ENCODE measurements at places on chromosomes 4 and X.

- DNase-seq, result no peak
Measured at GRCh38 chr4:104064646-104065577, 345.1 kb upstream of the TACR3 start.

DNA sequence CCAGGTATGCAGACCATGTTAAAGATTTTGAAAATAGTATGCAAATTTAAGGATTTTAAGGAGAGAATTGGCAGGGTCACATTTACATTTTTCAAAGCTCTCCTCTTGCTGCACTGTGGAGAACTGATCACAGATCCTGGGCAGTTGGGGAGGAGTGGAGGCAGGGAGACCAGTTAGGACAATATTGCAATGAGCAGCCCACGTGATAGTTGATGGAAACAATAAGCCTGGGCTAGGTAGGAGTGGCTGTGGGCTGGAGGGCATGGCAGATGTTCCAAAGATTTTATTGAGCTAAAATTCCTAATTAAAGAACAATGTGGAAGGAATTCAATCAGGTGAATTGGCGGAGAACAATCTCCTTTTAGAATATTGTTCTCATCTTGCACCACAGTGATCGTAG lies 50.6 kb downstream of the ENPEP start:
- DNase-seq, result no peak

- DNase-seq, result no peak
Measured at GRCh38 chr4:15545371-15545770, 75.7 kb downstream of the CC2D2A start.

DNA sequence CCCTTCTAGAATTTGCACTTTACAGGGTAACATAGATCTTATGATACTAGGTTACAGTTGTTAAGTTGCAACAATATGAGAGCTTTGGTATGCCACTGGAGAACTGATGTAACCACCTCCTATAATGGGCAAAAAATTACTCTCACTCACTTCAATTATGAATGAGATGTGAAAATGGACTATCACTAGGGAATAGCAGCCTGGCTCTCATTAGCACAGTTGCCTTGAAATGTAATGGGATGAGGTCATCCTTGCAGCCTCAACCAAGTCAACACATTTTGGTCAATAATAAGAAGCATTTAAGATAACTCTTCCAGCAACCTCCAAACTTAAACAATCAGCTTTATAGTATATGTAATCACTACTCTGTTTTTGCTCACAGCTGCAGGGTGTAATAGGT lies 69.4 kb downstream of the TBC1D9 start:
- DNase-seq, result no peak

DNA sequence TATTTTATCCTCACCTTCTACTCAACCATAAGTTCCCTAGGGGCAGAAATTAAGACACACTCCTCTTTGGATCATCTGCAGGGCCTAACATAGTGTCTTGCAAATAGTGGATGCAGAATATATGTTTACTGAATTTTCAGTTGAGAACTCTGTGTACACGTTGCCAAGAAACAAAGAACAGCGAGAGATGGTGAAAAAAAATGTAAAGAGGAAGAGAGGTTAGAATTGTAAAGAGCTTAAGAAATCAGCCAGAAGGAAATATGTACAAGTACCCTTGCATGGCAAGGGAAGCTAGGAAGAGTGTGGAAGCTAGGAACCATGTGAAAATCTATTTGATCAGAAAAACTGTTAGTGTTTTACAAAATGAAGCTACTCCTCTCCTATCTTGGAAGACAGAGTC lies 431.0 kb downstream of the SMARCA1 start:
- no peak for DNase-seq

GRCh38 chr4:24701683-24702082 lies 93.7 kb upstream of the SOD3 start:
- DNase-seq, result no peak

- DNase-seq, result no peak
Measured at GRCh38 chr4:141121101-141121500, 12.2 kb downstream of the RNF150 start.

DNA sequence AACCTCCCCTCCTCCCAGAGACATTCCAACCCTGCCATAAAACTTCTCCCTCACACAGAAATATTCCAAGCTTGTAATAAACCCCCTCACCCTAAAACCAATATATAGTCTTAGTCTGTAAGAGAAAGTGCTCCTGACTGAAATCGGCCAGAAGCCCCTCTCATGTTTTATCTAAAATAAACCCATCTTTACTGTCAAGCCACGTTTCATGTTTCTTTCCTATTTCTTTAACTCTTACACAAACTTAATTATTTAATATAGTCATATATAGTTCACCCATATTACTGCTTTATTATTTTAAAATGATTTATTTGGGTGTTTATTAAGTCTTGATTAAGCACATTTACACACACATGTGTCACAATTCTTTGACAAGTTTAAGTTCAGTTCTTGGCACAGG lies 191.3 kb upstream of the AADAT start:
- no peak for DNase-seq

DNA sequence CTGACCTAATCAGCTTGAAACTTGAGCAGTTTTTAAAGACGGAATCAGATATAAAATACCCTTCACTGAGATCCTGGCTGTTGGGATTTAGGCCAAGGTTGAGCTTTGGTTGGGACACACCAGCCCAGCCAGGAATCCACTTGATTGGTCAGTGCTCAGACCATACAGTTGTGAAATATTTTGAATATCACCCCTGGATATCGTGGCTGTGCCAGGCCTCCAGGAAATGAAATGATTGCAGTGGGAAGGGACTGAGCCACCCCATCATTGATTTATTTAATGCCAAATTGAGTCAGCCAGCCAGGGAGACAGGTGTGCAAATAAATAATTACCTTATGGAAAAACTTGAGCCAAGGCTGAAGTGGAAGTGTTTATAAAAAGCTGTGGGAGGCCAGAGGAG lies 128.4 kb upstream of the SCML1 start:
- DNase-seq, result no peak

DNA sequence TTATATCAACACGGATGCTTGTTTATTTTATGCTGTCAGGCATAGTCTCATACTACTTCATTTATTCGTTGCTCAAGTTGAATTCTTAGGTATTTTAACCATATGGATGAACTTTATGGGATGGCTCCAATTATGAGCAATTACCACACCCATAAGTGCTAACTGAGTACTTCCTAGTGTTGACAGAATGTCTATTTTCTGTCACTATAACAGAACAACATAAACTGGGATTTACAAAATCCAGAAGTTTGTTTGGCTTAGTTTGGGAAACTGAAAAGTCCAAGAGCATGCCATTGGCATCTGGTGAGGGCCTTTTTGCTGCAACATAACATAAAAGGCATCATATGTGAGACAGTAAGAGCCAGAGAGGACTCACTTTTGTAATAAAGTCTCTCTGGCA lies 21.0 kb downstream of the SULT1E1 start:
- DNase-seq, result no peak

- DNase-seq, result no peak
Measured at GRCh38 chr4:8168832-8169598, 10.4 kb upstream of the ABLIM2 start.

DNA sequence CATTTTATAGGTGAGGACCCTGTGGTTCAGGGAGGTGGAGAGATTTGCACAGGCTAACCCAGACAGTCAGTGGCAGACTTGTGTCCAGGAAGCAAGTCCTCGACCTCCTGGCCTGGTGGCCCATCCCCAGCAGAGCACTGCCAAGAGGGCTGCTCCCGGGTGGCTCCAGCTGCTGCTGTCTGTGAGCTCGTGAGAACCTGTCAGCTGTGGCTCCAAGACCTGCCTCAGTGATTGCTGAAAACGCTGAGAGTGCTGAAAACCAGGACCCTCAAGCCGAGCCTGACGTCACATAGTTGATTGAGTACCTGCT lies 74.2 kb downstream of the RTL9 start:
- DNase-seq, result no peak

DNA sequence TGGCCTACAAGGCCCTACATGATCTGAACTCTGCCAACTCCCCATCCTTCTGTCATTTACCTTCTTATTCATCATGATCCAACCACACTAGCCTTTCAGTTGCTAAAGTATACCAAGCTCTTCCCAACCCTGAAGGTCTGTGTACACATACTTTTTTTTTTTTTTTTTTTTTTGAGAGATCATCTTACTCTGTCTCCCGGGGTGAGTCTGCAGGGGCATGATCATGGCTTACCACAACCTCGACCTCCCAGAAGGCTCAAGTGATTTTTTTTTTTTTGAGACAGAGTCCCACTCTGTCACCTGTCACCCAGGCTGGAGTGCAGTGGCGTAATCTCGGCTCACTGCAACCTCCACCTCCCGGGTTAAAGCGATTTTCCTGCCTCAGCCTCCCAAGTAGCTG lies 5.9 kb upstream of the UTP14A start:
- no peak for DNase-seq

DNA sequence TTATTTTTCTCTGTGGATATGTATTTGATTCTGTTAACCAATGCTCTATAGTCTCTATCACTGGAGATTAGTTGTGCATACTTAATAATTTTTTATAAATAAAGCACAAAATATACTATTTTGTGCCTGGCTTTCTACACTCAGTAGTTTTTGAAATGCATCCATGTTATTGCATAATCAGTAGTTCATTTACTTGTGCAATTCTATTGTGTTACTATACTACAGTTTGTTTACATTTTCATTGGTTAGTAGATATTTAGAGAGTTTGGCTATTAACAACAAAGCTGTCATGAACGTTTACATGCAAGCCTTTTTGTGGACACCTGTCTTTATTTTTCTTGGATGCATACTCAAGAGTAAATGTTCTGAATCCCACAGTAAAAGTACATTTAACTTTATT lies 265.0 kb upstream of the FAT4 start:
- no peak for DNase-seq

- no peak for DNase-seq
Measured at GRCh38 chrX:101744085-101744484, 84.4 kb upstream of the ARMCX2 start.

GRCh38 chr4:15479089-15479912 lies 9.6 kb downstream of the CC2D2A start:
- DNase-seq, result no peak

- DNase-seq, result no peak
Measured at GRCh38 chr4:23135792-23136645, 443.3 kb downstream of the GBA3 start.

DNA sequence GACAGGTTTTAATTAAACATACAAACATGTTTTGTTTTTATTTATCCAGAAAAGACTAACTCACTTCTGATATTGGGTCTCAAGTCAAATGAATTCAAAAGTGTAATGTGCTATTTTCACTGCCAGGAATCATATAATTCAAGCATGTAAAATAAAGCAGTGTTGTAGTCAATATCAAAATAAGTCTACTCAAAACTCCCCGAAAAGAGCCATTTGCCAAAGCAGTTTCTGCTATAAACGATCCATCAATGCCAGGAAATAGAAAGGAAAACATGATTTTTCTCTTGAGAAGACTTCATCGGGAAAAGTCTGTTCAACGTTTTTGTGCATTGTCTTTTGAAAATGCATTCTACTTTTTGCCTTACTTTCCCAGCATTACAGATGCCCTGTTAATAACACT lies 633.3 kb downstream of the FAT4 start:
- DNase-seq, result no peak

DNA sequence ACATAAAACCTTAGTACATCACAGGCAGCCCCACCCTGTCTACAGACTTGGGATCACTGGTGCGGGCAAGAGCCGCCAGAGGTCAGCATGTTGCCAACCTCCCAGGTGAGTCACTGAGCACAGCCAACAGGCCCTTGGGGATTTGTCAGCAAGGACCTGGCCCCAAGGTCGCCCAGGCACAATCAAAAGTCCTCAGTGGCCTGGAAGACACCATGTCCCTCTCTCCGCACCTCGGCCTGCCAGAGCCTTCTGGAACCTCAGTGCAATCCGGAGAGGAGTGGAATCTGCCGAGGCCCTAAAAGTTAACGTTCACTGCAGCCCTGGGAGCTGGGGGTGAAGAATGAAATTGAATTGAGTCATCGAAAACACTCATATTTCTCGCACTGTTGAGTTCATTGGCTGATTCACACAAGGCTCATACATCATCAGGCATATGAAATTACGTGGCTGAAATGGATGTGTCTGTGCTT lies 74.3 kb downstream of the WFS1 start:
- no peak for DNase-seq

DNA sequence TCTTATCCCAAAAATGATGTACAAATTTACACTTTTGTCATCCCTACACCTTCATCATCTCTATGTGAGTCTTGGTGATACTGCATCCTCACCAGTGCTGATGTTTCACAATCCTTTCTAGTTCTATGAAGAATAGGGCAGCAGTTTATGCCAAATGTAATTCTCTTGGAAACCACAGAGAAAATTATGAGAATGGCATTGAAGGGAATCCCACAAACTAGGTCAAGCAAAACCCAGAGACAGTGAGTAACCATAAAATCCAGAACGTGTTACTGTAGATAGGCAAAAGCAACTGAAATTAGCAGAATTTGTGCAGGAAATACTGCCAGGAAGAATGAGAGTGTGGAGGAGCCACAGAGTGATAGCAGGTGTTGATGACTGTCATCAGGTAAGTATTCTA lies 24.5 kb downstream of the IL15 start:
- no peak for DNase-seq

- DNase-seq, result no peak
Measured at GRCh38 chr4:82467471-82467870, 37.1 kb downstream of the ENOPH1 start.

- DNase-seq, result no peak
Measured at GRCh38 chr4:42306221-42307109, 90.8 kb upstream of the SHISA3 start.

DNA sequence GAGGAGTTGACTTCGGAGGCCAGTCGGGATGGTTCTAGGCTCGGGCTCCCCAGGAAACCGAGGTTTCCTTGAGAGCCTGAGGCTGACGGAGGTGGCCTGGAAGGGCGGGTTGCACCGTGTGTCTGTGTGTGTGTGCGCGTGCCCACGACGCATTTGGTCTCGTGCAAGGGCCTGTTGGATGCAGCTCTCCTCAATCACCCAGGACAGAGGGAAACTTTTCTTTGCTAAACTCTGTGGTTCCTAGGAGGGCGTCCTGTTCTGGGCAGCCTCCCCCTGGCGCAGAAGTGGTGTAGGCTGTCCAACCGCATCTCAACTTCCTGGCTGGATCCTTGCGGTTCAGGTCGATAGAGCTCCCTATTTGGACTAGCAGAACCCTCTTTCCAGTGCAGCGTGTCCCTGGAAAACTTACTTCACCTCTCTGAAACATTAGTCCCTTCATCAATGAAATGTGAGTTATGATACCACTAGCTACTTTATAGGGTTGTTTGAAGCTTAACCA lies 973 bp downstream of the STK32B start:
- DNase-seq, result no peak

GRCh38 chr4:95522682-95523530 lies 25.9 kb downstream of the UNC5C start:
- DNase-seq, result no peak

- no peak for DNase-seq
Measured at GRCh38 chr4:17320046-17320445, 191.8 kb downstream of the QDPR start.

GRCh38 chr4:67891645-67892044 lies 7.8 kb upstream of the TMPRSS11D start:
- DNase-seq, result no peak

- no peak for DNase-seq
Measured at GRCh38 chrX:120559804-120560203, 958 bp downstream of the CUL4B start.

DNA sequence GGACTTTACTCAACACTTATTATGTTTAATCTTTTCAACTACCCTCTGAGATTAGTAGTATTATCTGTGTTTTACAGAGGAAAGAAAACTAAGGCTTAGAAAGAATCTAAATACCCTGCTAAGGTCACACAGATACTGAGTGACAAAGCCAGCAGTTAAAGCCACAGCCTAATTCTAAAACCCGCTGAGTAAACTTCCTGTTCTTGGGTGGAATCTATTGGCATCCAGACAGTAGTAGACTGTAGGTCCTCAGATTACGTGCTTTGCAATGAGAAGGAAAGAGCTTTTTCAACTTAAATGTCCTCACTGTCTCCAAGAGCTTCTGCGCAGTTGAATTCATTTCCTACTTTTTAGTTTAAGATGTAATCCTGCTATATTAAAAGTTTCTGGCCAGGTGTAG lies 126.0 kb downstream of the TENM3 start:
- no peak for DNase-seq
